RKO (cell line): ENCODE measurements at places on chromosomes 6 and 20.

GRCh38 chr20:53881362-53881761 is 189.0 kb downstream of the BCAS1 start:
- DNase-seq: no peak

DNA sequence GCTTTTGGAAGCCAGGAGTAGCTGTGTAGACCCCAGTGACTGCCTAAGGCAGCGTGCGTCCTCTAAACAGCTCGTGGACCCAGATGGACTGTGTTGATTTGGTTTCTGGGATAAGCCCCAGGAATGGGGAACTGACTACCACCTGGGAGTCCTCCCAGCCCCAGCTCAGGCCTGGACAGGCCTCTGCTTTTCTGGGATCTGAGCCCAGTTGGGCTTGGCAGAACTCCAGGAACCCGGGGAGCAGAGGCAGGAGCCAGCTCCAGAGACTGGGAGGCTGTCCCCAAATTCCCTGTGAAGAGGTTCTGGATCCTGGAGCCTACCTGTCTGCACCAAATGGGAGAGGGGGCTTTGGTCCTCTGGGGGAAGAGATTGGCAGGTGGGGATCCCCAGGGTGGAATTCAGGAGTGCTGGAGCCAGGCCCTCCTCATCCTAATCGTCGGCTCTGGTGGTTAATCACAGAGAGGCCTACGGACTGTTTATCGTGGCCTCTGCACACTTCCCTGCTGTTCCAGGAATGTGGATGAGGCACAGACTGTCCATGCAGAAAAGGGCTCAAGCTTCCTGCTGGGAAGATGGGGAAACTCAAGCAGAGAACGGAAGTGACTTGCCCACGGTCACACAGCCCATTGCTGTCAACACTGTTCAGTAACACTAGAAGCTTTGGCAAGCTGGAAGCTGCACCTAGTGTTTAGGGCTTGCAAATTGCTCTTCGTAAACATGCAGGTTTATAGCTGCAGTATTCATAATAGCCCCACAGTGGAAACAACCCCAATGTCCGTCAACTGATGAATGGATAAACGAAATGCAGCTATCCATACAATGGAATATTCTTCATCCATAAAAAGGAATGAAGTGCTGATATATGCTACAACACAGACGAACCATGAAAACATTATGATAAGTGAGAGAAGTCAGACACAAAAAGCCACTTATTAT is 100.6 kb downstream of the KCNB1 start:
- DNase-seq: peak; percentile 18

DNA sequence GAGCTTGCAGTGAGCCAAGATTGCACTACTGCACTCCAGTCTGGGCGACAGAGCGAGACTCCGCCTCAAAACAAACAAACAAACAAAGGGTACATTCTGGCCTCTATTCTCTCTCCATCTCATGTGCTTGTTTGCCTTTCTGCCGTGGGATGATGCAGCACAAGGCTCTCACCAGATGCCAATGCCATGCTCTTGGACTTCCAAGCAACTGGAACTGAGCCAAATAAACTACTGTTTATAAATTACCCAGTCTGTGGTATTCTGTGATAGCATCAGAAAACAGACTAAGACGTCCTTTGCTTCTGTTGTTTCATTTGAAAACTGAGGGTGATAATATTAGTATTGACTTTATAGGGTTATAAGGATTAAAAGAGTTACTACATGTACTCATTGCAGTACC is 3.6 kb upstream of the BRD2 start:
- DNase-seq: no peak

- no peak for DNase-seq
Measured at GRCh38 chr6:161017766-161018564, 26.4 kb downstream of the MAP3K4 start.

- no peak for DNase-seq
Measured at GRCh38 chr6:15280028-15280427, 34.2 kb downstream of the JARID2 start.

DNA sequence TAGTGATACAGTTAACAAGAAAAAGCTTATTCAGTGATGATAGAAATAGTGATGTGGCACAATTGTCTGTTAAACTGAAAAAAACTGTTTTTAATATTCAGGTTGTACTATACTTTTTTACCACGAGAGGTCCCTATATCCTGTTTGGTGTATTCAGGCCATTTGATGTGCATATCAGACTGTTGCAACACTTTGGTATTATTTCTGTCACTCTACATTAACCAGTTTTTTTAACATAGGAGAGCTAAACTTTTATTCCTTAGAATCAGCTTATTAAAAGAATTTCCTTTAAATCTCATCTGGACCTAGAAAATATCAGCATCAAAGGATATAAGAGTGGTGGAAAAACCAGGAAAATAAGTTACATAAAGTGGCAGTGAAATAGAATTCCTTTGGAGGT is 36.8 kb downstream of the TSPYL4 start:
- peak; percentile 76 for DNase-seq

DNA sequence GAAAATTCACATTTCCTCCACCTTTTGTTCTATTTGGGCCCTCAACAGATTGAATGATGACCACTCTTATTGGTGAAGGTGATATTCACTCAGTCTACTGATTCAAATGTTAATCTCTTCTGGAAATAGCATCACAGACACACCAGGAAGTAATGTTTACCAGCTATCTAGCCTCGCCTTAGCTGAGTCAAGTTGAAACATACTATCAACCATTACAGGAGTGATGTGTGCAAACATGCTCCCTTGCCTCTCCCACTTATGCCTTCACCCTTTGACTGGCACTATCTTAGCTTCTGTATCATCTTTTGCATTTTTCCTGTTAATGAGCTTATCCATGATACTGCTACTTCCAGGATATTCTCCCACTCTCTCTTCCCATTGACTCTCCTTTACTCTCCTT is 191.9 kb downstream of the CENPW start:
- DNase-seq: no peak

- peak; percentile 68 for DNase-seq
Measured at GRCh38 chr6:117440706-117441525, 15.2 kb upstream of the ROS1 start.

DNA sequence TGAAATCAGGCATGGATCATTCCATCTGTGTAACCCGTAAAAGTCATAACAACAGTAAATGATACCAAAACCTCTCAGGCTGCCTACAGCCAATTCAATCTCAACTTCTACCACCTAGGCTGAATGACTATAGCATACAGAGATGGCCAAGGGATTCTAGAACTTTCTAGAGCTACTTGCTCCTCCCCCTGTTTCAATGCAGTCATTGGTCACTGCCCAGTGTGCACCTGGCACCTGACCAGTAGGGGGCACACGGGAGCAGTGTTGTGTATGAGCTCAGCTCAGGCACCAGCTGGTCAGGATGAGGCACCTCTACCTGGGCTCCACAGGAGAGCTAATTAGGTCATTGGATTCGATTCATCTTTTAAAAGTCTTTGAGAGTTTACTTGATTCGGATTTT is 86.2 kb downstream of the PLEKHG1 start:
- no peak for DNase-seq

DNA sequence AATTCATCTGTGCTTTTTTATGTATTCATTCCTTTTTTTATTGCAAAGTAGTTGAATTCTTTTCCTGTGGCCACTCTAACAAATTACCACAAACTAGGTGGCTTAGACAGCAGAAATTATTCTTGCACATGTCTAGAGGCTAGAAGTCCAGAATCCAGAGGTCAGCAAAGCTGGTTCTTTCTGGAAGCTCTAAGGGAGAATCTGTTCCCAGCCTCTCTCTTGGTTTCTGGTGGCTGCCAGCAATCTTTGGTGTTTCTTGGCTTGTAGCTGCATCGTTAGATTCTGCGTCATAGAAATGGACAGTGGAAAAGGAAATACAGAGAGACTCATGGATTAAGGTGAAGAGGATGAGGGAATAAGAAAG is 39.3 kb downstream of the GSTA2 start:
- no peak for DNase-seq

- DNase-seq: no peak
Measured at GRCh38 chr6:56682635-56683034, 39.9 kb upstream of the DST start.

- peak; percentile 1 for DNase-seq
Measured at GRCh38 chr6:84581494-84582259, 182.7 kb downstream of the TBX18 start.

DNA sequence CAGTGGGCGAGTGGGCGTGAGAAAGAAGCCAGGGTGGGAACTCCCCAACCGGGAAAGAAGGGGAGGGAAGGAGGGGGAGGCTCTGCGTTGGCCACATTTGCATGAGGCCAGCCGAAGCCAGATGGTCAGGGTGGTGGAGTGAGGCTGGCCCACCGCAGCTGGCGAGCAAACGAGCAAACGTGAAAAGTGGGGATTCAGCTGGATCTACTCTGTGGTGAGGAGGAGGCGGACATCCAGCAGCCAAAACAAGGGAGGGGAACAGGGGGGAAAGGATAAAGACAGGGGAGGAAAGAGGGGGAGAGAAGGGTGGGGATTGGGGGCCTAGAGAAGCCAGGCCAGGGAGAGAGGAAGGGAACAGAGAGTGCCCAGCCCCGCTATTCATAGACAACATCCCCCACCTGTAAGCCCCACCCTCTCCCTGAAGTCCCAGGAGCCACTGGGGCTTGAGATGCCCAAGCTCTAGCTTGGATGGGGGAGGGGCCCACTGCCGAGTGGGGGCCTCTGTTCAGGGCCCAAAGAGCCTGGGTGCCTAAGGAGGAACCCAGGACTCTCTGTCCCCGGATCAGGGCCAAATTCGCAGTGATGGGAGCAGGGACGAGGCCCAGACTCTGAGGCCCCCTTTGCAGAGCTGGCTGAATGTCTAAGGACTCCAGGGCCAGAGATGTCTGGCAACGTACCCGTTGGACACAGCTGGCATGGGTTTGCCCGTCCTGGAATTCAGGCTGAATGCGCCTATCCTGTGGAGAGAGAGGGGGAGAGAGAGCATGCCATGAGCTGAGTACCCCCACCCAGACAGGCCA is 45.1 kb downstream of the CPNE5 start:
- no peak for DNase-seq

DNA sequence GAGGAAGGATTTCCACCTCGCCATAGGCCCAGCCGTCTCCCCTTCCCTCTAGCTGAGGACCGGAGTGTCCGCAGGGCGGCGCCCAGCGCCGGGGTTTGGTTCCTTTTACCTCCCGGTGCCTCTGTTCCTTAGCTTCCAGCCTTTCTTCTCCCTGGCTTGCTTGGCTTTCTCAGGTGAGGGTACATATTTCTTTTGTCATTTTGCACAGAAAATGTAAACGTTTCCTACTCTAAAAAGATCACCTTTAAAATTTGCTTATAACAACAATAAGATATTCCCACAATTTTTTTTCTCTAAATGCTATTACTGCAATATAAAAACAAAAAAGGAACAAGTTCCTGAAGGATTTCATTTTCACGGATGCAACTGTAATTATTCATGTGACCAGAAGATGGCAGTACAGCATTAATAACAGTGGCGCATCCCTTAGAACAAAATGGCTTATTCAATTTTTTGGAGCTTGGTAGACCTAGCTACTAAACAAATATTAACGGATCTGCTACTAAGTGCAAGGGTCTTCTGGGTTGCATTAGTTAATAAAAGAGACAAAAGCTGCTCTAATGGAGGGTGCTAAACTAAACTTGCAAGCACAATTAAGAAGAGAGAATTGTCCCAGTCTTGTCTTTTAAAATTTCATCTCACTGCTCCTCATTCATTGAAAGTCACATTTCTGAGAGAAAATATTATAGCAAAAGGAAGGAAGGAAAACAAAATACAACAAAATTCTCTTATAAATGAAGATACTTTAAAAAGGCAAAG is 172.9 kb downstream of the ADGRG6 start:
- DNase-seq: peak; percentile 75

DNA sequence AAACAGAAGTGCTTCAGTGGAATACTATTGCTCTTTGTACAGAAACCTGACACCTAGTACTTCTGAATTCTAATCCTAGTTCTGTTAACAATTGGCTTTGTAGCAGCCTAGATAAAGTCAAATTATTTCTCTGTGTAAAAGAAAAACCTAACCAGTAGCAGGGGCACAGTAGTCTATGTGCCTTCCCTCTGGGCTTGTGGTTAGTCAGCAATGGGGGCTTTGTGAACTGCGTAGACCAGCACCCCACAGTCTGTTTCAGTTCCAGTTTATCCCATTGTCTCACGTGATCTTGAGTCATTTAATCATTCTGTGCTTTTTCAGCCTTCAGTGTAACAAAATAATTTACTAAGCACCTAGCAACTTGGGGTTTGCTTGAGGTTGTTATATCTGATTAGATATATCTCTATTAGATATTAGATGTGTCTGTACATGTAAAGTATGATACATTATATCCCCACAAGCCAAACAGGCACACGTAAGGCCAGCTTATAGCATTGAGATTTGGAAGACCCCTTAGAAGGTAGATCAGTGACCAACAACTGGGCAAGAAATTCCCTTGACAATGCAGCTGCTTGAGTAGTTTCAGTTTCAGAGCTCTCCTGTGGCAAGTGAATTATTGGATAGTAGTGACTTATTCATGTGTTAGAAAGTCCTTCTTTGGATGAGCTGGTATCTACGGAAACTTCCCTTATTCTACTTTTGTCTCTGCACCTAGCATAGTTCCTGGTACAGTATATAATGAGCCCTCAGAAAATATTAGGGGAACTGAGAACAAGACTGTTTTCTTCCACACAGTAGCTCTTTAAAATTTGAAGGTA is 27.9 kb upstream of the CCR6 start:
- DNase-seq: no peak

DNA sequence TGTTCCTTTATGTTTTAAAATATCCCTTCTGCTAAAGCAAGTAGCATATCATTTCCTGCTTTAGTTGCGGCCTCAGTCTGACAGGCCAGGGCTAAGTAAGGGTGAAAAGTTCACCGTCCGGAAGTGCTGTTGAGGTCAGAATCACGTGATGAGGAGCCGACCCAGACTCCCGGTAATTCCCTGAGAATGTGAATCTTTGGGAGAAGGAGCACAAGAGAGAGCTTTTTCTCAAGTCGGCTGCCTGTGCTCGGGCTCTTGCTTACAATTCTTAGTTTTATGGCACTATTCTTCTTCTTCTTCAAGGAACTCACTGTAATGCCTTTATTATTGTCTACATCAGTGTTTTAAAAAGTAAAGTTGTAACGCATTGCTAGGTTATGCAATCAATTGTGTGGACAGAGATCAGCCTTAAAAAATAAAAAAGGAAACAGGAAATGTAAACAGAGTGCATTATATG is 309.3 kb downstream of the PRL start:
- DNase-seq: peak; percentile 24

DNA sequence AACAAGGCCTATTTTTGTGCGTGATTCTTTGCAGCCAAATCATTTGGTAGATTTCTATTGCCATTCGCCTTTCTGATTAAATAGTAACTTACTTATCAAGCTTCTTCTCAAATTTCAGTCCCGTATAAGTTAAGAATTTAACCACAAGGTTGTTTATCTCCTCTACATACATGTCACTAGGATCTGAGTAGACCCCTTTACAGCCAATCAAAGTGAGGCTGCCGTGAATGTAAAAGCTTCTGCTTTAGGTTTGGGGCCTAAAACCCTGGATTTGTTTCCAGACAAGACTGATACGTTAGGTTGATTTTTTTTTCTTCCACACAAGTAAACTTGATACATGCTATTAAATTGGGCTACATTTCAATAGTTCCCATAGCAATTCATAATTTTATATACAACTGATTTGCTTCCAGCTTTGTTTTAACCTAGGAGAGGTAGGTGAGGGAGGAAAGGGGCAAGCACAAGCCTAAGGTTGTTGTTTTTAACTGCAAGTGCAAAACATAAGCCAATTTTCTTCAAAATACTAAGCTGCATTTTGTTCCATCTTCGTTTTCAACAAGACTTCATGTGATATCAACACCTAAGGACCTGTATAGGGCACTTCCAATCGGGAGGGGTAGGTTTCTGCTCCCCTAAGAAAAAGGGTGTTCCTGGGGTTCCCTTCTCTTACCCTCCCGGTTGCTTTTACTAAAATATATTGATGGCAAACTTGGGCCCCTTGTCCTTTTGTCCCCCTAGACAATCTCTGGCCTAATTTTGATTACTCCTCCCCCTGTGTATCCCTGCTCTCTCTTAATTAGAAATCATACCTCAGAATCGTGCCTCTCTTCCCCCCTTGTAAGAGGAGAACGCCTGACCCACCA is 1.7 kb downstream of the RANBP9 start:
- peak; percentile 75 for DNase-seq
